Right renal pelvis (tissue), 4 donors: ENCODE measurements at places on chromosomes 13 and 19. TPM values are rescaled to one million over a fixed set of nuclear protein-coding genes. Genes with fewer than 3 reads are reported as not detected.

The ATP1A3 gene
- 0.13 TPM for polyA plus RNA-seq

The ZC3H13 gene
- 74.2 TPM for polyA plus RNA-seq

The PIK3R2 gene
- 34.3 TPM for polyA plus RNA-seq

The CD177 gene
- polyA plus RNA-seq: 0.39 TPM

The DZIP1 gene
- polyA plus RNA-seq: 66.9 TPM

- DNase-seq: no peak
Observed at GRCh38 chr13:83453723-83454122, 428.6 kb downstream of the SLITRK1 start.

DNA sequence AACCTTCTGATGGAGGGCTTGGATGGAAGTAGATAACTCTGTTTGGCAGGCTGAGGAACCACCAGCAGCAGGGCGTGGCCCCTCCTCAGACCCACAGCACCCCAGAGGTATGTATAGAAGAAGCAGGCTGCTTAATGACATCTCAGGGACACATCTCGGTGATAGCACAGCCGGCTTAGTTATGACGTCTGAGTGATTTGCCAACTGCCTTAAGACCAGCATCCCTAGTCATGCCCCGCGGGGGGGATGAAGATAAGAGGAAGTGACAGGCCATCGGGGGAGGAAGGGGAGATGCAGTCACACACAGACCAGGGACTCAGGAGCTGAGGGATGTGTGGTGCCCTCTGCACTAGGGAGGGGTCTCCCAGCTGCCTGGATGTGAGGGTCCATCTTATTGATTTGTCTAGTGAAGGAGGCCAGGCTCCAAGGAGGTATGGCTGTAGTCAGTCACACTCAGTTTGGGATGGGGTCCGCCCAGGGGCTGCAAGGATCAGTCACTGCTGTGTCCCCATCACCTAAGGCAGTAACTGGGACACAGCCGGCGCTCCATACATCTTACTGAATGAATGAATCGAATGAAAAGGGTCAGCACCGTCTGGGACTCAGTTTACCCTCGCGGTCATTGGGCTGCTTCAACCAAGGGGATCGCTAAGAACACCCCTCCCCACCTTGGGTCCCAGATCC lies 19.2 kb upstream of the ERCC1 start:
- DNase-seq: no peak

DNA sequence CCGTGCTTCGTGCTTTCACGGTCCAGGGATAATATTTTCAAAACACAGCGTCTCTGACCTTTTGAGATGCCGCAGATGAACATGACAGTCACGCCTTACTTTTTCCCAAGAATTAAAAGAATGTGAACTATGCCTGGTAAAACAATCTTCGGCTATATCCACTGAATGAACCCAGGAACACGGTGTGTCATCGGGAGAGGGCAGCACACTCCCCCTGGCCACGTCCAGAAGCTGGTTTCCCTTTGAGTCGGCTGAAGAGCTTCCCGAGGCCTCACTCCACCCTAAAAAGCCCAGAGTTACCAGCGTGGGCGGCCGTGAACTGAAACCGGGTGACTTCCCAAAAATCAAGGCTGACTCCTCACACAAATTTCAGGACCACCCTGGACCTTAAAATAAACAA lies 22.9 kb upstream of the SHISA2 start:
- no peak for DNase-seq

GRCh38 chr19:40604647-40605215 lies 3.6 kb downstream of the LTBP4 start:
- no peak for DNase-seq

GRCh38 chr19:6343462-6343861 lies 10.1 kb upstream of the ACER1 start:
- DNase-seq: no peak

- no peak for DNase-seq
Observed at GRCh38 chr19:51559240-51559639, 11.8 kb upstream of the ZNF175 start.

DNA sequence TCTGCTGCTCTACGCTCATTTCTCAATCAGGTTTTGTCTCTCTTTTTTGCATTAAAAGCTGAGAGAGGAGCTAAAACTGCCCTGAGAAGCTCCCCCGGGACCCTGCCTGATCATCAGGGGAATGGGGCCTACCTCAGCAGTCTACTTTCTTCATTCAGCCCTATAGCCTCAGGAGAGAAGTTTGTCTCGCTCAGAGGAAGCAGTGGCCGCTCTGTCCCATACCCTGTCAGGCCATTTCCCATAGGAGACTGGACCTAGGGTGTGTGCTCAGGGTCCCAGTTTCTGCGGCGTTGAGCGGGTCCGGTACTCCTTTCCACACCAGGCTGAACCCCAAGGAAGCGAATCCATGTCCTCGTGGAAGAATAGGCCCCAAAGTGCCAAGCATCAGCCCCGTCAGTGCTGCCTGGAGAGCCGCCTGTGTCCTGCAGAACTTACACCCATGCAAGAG lies 21.7 kb downstream of the UBE2L5 start:
- no peak for DNase-seq

DNA sequence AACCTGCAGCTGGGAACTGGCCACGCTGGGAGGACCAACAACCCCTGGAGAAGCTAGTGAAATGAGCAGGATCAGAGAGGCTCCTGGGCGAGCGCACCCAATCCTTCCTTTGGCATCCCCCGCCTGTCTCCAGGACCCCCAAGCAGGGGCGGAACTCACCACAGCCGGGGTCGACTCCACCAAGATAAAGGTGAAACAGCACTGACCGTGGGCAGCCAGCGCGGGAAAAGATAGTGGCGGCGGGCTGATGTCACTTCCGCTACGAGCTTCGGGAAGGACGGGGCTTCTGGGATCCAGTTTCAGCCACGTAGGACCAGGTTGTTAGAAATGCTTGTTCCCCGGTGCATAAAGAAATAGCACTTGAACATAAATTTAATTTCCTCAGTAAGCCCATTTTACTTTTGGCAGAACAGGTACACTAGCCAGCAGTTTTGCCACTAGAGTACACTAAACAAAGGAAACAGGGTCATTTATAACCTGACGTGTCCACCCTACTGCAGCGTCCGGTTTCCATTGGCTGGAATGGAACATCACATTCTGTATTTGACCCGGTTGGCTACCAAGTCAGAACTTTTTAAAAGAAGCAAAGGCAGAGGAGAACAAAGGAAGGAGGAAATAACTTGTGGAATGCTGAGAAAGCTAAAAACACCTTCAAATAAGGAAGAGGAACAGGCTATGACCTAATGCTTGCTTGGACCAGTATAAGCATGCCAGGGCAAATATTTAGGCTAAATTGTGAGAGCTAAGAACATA lies 25.5 kb upstream of the ZNF562 start:
- DNase-seq: no peak

GRCh38 chr13:107351305-107351704 lies 783.4 kb upstream of the ARGLU1 start:
- no peak for DNase-seq
